Activated CD4-positive, alpha-beta T cell treated with anti-CD3 and anti-CD28 coated beads, Interleukin-2, amount 10 ng/mL, durations not matched to agents 7 days and 5 days (primary cell): ENCODE measurements at places on chromosomes 2 and 18.
A peak's percentile ranks its signal among the peaks of the same experiment; 100 is the strongest.

- no peak for DNase-seq
- no peaks in the 10 kb centered on the region for H3K27me3 ChIP-seq
- no peaks in the 10 kb centered on the region for H3K36me3 ChIP-seq
- no peak overlapping the region for H3K27ac ChIP-seq
- H3K4me1 ChIP-seq, result no peaks in the 10 kb centered on the region
- H3K4me3 ChIP-seq, result no peak overlapping the region
These were observed 246.4 kb upstream of the RAB6C start for GRCh38 chr2:129733041-129733440.

GRCh38 chr2:163773276-163773675 is 37.5 kb upstream of the FIGN start:
- no peaks in the 10 kb centered on the region for H3K4me1 ChIP-seq
- no peak for DNase-seq
- no peak overlapping the region for H3K27ac ChIP-seq
- no peaks in the 10 kb centered on the region for H3K27me3 ChIP-seq

DNA sequence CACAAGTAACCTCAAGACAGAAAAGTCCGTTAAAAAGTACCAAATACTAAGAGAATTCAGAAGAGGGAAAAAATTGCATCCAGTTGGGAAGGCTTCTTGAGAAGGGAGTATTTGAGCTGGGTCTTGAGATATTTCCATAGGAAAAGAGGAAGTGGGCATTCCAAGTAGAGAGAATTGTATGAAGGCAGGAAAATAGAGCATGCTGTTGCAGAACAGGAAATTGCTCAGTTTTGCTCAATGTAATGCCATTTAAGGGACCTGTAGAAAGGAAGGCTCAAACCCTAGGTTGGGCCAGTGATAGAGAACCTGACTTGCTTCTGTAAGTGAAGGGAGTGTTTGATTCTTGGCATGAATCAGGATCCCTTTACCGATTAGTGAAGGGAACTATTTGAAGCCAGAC is 1.0 kb upstream of the ZC3H8 start:
- H3K27ac ChIP-seq, result no peak overlapping the region
- peaks cover 8% of the 10 kb centered on the region for H3K36me3 ChIP-seq
- peaks cover 29% of the 10 kb centered on the region for H3K4me1 ChIP-seq

DNA sequence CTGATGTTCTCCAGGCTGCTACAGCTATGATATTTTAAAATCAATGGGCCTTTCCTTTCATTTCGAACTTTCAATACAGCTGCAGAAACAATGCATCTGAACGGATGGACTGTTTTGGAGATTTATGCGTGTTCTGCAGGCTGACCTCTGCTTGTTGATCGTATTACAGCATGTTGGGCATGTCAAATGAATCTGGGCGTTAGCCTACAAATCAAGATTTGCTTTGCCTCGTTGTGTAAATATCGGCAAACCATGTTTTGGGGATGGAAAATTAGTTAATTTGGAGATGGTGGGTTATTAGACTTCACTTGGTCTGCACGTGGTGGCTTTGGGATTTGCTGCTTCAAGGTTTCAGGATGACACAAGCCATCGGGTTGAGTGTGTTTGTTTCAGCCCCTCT is 129.3 kb downstream of the AGAP1 start:
- no peaks in the 10 kb centered on the region for H3K4me1 ChIP-seq

DNA sequence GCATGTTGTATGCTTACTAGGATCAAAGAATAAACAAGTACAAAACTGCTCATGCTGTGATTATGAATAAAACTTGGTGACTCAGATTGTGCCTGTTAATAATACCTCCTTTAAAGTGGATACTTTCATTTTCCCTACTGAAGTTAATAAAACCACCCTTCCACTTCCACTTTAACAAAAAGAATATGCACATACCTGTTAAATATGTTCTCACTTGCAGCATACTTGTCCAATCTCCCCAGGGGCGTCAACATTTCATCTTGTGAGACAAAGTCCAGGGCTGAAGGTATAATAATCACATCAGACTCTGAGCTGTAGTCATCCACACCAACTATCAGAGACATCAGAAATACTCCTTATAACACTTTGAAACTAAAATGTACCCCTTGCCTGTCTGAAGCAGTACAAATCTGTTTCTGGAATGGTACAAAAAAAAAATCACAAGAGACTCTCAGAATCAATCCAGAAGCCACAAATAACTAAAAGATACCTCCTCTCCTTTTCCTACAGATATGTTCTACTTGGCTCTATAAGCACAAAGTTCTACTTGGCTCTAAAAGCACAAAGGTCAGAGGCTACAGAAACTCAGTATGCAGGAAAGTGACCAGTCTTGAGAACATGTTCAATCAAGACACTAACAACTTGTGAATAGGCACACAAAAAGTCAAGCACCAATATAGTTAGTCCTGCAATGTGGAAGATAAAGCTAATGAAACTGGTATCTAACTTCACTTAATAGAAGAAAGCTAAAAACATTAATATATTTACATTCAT is 19.3 kb downstream of the PPP4R1 start:
- H3K4me3 ChIP-seq, result no peak overlapping the region
- H3K36me3 ChIP-seq, result peaks cover 37% of the 10 kb centered on the region
- DNase-seq, result no peak
- peaks cover 10% of the 10 kb centered on the region for H3K4me1 ChIP-seq
- H3K27ac ChIP-seq, result no peak overlapping the region

DNA sequence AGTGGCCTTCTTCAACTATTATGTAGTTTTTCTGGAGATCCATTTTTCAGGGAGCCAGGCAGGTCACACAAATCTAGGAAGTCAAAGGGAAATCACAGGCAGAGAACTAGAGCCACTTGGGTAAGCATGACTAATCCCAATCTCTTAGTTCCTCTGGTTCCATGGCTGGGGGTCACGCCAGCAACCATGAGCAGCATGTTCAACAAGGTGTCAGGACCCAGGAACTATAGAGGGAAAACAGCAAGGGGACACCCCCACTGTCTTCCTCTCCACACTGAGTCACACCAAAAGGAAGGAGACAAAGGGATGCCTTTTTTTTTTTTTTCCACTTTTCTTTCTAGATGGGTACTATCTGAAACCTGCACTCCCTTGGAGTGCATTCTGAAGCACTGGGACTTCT is 250.9 kb downstream of the OTX1 start:
- H3K4me1 ChIP-seq, result no peaks in the 10 kb centered on the region
- no peaks in the 10 kb centered on the region for H3K36me3 ChIP-seq
- no peaks in the 10 kb centered on the region for H3K27me3 ChIP-seq
- H3K4me3 ChIP-seq, result no peak overlapping the region
- no peak overlapping the region for H3K27ac ChIP-seq

DNA sequence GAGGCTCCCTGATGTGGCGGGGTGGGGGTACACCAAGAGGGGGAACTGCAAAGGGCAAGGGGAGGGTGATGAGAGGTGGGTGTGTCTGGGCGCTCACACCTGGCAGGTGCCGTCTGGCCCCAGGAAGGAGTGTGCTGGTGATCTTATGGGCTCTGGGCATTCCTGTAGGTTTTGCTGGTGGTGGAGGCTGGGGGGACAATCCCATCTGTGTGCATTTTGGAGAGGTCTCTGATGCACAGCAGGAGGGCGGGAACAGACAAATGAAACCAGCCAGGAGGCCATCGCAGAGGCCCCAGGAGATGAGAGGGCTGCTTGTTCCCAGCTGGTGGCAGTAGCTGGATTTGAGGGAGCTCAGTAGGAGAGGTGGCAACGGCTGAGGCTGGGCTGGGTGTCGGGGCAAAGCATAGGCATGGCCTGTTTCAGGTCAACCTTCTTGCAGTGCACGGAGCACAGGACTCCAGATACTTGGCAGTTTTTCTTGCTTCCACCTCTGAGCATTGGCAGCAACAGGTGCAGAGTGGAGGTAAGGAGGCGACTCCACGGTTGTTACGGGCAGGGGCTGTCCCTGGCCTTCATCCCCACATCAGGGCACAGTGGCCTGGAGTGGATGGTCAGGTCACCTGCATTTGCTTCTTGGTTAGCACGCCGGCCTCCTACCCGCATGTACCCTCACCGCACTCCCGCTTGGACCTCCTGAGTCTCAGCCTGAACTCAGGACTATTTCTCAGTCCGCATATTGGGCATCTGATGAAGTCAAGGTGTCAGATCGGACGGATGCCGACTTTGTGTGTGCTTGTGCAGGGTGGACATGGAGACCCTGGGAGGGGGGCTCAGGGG is 194.2 kb upstream of the HDAC4 start:
- no peaks in the 10 kb centered on the region for H3K27me3 ChIP-seq
- no peak overlapping the region for H3K27ac ChIP-seq
- H3K36me3 ChIP-seq, result no peaks in the 10 kb centered on the region
- no peak for DNase-seq
- H3K4me3 ChIP-seq, result no peak overlapping the region
- H3K4me1 ChIP-seq, result no peaks in the 10 kb centered on the region

DNA sequence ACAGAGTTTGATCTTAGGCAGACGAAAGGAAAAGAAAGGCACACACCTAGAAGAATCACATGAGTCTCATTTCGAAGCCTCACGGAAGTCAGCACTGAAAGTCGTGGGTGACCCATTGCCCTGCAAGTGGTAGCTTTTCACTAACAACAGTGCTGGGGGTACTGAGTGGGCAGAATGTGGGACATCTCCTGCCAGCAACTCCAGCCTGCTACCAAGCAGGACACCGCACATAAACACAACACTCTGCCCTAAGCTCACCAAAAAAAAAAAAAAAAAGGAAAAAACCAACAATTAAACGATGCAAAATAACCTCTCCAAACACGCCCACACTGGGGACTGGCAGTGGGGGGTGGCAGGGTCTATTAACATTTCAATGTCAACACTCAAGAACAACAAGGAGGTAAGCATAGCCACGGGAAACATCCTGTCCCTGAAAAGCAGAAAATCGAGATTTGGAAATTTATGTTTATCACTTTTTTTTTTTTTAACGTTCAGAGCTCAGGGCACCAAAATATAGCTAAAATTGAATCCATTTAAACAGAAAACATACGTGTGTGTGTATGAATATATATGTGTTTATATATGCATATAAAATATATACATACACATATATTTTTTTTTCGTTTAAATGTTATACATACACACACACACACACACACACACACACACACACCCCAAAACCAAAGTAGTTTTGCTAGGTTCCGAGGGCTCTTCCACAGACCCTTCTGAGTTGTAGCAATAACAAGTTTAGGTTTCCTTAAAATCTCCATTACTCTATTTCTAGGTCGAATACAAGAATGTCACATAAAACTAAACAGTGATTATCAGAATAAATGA is 2.2 kb downstream of the INO80D start:
- H3K36me3 ChIP-seq, result peaks cover 3% of the 10 kb centered on the region
- peaks cover 26% of the 10 kb centered on the region for H3K4me1 ChIP-seq
- H3K27ac ChIP-seq, result peak overlapping the region; percentile 98

DNA sequence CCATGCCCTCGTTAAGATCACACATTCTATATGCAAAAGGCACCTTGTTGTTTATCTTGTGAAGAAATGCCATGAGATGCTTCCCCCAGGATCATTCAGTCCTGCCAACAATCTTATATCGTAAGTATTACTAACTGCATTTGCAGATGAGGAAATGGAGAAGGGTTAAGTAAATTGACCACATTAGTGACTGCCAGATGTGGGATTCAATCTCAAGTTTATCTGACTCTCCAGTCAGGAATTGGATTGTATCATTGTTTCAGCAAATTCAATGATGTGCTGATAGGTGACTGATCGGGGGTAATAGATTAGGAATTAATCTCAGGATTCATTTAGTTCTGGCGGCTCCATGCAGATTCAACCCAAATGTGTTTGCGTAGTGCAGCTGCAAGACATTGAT is 106.2 kb downstream of the CNTNAP5 start:
- DNase-seq, result no peak
- H3K4me3 ChIP-seq, result no peak overlapping the region
- no peaks in the 10 kb centered on the region for H3K36me3 ChIP-seq

GRCh38 chr18:62745089-62745751 is 29.9 kb downstream of the PHLPP1 start:
- no peak for DNase-seq
- no peaks in the 10 kb centered on the region for H3K36me3 ChIP-seq
- no peak overlapping the region for H3K4me3 ChIP-seq
- no peaks in the 10 kb centered on the region for H3K4me1 ChIP-seq
- H3K27ac ChIP-seq, result no peak overlapping the region
- H3K27me3 ChIP-seq, result no peaks in the 10 kb centered on the region

DNA sequence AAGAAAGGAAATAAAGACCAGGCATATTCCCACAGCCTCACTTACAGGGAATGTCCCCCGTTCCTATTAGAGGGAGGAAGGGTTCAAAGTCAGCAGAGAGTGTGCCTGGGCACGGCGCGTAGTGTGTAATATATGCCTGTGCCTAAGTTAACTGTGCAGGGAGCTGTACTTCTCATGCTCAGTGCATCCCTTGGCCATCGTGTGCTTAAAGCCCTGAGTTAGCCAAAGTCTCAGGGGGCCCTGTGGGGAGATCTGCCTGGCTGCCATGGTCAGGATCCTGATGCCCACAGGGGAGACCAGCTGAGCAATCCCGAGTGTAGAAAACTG is 48.4 kb downstream of the TEX51 start:
- DNase-seq, result no peak
- no peaks in the 10 kb centered on the region for H3K36me3 ChIP-seq
- no peaks in the 10 kb centered on the region for H3K4me1 ChIP-seq
- no peak overlapping the region for H3K4me3 ChIP-seq

DNA sequence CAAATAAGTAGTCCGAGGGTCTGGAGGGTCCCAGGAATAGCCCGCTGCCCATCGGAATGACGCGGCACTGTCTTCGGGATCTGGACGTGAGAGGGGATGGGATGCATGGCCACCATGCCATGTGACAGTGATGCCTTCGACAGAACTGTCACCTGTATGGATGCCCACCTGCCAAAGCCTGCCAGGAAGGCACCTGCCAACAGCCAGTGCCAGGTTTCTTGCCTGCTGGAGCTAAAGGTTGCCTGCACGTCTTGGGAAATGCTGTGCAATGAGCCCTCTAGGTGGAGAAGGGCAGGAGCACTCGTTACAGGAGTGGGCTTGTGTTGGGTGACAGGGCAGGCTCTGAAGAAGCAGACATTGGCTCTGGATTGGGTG is 20.5 kb downstream of the GPR35 start:
- no peak overlapping the region for H3K4me3 ChIP-seq
- H3K4me1 ChIP-seq, result peaks cover 10% of the 10 kb centered on the region
- H3K27me3 ChIP-seq, result peaks cover 13% of the 10 kb centered on the region
- no peak for DNase-seq
- no peaks in the 10 kb centered on the region for H3K36me3 ChIP-seq

DNA sequence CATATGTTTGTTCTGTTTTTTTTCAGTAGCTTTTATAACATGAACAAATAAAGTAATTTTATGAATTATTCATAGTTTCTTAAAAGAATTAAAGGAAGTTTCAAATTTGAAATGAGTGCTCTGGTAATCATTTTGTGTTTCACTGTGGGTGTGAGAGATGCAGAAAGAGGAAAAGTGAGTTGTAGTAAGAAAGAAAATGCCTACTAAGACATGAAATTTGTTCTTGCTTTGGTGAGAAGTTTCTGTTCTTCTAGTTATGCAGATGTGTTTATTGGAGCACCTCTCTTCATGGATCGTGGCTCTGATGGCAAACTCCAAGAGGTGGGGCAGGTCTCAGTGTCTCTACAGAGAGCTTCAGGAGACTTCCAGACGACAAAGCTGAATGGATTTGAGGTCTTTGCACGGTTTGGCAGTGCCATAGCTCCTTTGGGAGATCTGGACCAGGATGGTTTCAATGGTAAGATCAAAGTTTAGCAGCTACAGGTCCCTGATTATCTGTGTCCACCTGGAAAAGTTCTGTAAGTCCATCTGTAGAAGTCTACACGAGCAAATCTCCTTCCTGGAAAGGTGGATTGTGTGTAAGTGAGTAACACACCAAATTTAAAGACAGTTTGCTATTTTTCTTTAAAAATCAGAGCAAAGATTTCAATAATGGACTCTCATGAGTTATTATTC is 51.4 kb downstream of the ITGAV start:
- no peak overlapping the region for H3K4me3 ChIP-seq
- H3K4me1 ChIP-seq, result peaks cover 20% of the 10 kb centered on the region
- peaks cover 6% of the 10 kb centered on the region for H3K36me3 ChIP-seq
- no peaks in the 10 kb centered on the region for H3K27me3 ChIP-seq
- H3K27ac ChIP-seq, result no peak overlapping the region
- no peak for DNase-seq
